ENCODE measurements at places on chromosomes 7 and 10. TPM values are rescaled to one million over a fixed set of nuclear protein-coding genes. Genes with fewer than 3 reads are reported as not detected.

Gene SFRP5
- not detected for total RNA-seq

Gene DPP6
- not detected for total RNA-seq

Gene PTF1A
- not detected for total RNA-seq

Gene MYO1G
- total RNA-seq = under 0.01 TPM

Gene FBXL13
- total RNA-seq = 4.5 TPM

Gene PRKG1
- 48.3 TPM for total RNA-seq

Gene GPR158
- 0.13 TPM for total RNA-seq

Gene ZNF735
- not detected for total RNA-seq

Gene SPDYE9
- total RNA-seq = not detected

Gene TMEM130
- 0.25 TPM for total RNA-seq

Gene SYT15
- 0.06 TPM for total RNA-seq

Gene FKBP6
- total RNA-seq = not detected

Gene KLF14
- not detected for total RNA-seq

Gene THAP5
- 22.5 TPM for total RNA-seq

Gene GATAD1
- 23.1 TPM for total RNA-seq

Gene KAZALD1
- total RNA-seq = 78.5 TPM

Gene ZNF467
- total RNA-seq = 0.26 TPM

Gene NKX6-2
- not detected for total RNA-seq

Gene PLEKHS1
- total RNA-seq = not detected

Gene HDAC9
- total RNA-seq = 21.5 TPM
